Kidney (tissue), 22 donors: ENCODE measurements at places on chromosomes 7 and 10. TPM values are rescaled to one million over a fixed set of nuclear protein-coding genes. Genes with fewer than 3 reads are reported as not detected.

The JAZF1 gene
- total RNA-seq = 13.1 TPM

The ANKRD1 gene
- total RNA-seq = not detected

The JMJD1C gene
- total RNA-seq = 92.9 TPM

The SPDYE1 gene
- not detected for total RNA-seq

DNA sequence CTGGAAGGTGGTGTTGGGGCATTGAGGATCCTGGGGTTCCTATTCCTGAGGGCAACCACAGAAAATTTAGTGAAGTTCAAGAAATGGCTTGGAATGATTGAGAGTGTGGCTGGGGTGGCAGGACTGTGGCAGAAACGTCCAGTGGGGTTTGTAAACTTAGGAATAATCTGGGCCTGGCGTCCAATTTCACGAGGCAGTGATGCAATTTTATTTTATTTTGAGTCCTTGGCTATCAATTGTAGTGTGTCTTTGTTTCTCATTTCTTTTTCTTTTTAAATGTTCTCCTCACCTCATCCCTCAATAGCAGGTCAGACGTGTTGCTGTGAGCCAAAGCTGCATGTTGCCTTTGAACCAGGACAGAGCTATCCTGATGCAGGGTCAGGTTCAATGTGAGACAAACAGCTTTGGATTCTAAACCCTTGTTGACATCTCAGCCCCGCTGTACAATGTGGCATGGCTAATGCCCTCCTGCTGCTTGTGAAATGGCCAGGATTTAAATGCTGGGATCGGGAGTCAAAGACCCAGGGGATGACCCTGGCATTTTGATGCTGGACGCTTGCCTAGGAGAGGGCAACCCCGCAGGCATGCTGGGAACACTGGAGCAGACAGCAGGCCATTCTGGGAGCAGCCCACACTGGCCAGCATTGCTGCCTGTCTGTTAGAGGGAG lies 64.8 kb downstream of the RBM20 start:
- no peak for DNase-seq

The GNA12 gene
- total RNA-seq = 41.1 TPM

DNA sequence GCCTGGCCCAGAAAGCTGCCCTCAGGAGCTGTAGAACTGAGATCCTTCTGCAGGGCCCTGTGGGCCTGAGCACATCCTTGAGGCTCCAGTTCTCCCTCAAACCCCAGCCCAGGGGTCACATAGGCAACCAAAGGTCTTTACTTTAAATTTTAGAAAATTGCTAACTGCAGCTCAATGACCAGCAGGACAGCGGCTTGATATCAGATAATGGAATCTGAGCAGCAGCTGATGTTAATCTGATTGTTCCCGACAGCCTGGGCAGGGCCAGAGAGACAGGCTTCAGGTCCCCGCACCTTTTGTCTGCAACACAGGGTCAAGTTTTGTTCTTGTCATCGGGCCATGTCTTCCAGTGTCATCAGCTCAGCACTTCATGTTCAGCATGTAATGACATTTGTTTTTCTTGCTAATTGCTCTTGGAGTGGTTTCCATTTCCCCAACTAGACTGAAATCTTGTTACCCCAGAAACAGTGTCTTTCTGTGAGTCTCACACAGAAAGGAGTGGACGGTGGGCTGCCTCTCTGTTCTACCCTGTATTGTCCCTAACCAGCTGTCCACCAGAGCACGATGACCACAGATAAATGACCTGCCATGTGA lies 91.0 kb downstream of the PAXIP1 start:
- DNase-seq = no peak

GRCh38 chr7:131600085-131600881 lies 43.9 kb upstream of the PODXL start:
- peak; percentile 27 for DNase-seq

- no peak for DNase-seq
Observed at GRCh38 chr7:117972606-117973005, 99.4 kb upstream of the CTTNBP2 start.

DNA sequence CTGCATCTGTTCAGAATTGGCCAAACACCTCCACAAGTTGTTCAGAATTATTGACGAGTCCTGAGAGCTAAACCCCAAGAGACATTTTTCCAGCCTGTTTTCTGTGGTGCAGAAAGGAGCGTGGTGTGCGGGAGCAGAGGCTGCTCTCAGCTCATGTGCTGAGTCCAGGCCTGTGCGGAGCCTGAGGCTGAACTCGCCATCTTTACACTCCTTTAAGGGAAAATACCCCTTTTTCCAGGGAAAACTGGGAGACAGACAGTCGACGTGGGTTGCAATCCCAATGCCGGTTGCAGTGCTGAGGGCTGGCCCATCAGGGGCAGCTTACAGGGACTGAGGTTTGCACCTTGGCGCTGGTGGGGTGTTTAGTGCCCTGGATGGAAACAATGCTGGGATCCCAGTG lies 112.2 kb downstream of the ADARB2 start:
- DNase-seq = no peak

DNA sequence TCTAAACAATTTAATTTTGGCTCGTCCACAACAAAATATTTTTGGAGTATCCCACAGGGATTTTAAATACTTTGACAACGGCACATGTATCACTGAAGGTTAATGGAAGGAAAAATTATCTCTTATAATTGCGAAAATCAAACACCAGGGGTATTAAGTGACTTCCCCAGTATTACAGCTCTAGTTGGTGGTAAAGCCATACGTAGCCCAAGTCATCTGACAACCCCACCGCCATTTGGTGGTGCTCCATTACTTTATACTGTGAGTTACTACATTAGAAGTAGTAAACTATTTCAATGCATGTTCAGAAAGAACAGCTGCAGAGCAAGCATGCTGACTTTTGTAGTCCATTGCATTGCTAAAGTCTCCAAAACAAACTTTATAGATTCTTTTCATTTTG lies 179.7 kb downstream of the HGF start:
- no peak for DNase-seq

GRCh38 chr7:123787220-123788007 lies 38.6 kb upstream of the WASL start:
- no peak for DNase-seq

DNA sequence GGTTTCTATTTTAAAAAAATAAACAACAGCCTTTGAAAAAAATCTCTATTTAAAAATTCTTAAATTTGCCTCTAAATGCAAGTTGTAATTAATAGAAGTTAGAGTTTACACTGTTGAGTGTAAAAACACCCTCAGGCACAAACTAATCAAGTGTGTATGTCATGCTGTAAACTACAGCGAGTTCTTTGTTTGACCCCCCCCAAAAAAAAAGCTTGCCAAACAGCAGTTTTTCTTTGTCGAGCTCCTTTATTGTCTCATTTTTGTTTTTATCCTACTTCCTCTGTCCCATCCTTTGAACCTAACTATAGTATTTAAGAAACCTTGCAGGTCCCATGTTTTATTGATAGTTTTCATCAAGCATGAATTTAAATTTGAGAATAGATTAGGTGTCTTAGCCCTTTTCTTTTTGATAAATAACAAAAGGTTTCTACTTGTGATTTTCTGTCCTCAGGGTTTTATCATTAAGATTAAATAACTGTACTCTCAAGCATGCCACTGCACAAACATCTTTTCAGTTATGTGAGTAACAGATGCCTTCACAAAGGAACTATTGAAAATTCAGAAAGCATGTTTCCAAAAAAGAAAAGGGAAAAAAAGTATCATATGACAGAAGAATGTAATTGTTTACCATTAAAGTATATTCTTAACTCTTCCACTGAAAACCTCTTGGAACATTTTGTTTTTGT lies 176.0 kb downstream of the ARID5B start:
- no peak for DNase-seq

GRCh38 chr10:75293446-75293820 lies 57.7 kb upstream of the COMTD1 start:
- DNase-seq = no peak
